HCEC 1CT (cell line): ENCODE measurements at places on chromosomes 5 and 9.

DNA sequence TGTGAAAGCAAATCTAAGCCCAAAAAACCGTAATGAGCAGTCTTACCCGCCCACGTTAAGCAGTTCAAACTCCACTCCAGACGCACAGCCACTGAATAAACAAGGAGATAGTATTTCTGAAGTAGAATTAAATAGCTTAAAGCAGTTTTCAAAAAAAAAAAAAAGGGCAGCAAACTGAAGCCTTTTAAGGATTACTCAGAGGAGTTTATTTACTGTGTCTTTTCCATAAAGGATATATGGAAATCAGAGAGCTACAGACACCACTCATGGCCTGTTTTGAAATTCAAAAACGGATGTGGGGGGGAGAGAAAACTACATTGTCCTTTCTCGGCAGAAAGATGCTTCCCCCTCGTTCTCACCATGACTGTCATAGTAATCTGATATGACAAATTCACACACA, 83.7 kb upstream of the IRX1 start:
- no peak for DNase-seq

GRCh38 chr5:92207151-92207550, 824.0 kb upstream of the ARRDC3 start:
- no peak for DNase-seq

DNA sequence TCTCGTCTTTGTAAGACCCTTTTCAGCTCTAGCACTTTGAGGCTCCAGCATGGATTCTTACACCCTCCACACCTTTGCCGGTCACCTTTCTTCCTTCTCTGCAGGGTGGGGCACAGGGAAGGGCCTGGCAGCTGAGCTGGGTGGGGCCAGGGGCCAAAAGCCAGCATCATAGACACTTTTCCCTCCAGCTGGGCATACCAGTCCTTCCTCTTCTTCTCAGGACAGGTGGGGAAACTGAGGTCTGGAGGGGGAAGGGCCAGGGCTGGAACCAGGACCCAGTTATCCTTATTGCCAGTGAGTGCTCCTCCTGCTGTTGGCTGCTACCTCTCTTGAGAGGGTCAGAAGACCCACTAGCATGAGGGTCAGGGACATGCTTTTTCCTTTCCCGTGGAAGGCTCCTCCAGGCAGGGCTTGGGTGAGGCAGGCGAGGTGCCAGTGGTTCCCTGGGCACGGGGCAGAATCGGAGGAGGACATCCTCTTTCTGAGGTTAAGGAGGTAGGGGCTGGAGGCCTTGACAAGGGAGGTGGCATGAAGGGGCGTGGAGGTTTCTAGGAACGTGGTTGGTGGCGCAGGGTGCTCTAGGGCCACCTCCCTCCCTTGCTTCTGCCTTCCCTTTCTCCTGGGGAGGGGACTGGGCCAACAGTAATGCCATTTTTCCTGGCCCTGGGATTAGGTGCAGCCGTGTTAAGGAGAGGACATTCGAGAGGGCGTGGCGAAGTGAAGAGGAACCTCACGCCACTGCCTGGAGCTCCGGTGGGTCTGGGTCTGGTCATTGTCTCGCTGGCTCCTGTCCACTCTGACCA, at the start of gene NDST1:
NDST1 (plus strand) TSS at position 658 of the 803 bp plus-strand sequence. CDS start 13,124 bp downstream, outside the sequence.
- no peak for DNase-seq

GRCh38 chr5:169923988-169924387, 56.3 kb downstream of the INSYN2B start:
- no peak for DNase-seq

- DNase-seq, result no peak
Observed at GRCh38 chr5:135179308-135179980, 145.4 kb upstream of the PITX1 start.
